ENCODE measurements at places on chromosomes 3 and 15.

DNA sequence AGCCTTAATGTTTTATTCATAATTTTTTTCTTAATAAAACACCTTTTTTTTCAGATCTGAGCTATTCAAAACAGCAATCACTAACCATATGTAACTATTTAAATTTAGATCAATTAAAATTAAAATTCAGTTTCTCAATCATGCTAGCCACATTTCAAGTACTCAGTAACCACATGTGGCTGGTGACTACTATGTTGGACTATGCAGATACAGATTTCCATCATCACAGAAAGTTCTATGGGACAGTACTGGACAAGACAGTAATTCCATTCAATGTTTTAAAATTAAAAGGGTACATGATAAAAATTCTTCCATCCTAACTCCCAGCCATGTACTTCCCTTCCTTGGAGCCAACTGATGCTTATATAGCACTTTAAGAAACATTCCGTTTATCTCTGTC lies 119.3 kb downstream of the GLDN start:
- DNase-seq, result no peak

DNA sequence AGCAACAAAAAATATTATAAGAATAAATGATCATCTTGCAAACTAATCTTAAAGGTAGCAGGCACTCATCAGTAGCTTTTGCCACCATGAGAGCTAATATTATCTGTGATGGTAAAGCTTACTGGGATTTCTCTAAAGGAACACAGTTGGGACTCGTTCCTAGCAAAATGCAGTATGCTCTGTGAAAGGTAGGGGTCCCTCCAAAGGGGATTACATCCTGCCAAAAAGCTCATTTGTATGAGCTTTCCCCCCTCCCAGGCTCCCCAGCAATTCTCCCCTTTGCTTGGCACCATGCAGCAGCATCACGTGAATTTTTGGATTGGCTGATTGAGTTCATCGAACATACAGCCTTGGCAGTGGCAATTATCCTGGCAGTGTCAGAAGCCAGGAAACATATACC lies 361.0 kb upstream of the PLSCR5 start:
- DNase-seq, result no peak

DNA sequence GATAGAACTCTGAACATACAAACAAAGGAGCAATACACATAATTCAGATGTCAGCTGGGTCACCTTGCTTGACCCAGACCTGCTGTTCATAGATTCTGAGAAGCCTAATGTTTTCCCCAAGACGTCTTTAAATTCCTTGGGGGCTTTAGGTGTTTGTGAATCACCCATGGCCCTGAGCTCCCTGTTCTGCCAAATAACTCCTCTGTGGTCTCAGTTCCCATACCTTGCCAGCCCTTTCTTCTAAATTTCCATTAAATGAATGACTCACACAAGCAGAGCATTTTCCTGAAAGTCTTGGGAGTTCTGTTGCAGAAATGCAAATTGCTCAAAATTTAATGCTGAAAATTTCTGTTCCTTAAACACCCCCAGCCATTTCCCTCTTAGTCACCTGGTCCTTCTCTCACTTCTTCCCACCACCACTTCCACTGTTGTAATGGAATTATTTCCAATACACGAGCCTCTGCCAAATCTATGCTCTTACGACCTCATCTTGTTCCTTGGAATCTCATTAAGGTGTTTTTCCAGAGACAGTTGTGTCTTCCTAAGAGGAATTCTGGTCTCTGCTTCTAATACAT lies 33.4 kb upstream of the PSMD6 start:
- no peak for DNase-seq

GRCh38 chr15:99016680-99017321 lies 9.2 kb upstream of the PGPEP1L start:
- no peak for DNase-seq

GRCh38 chr3:188914552-188914951 lies 257.2 kb upstream of the TPRG1 start:
- DNase-seq, result no peak
